ENCODE measurements at places on chromosomes 2 and 18.

GRCh38 chr18:36872329-36872728 lies 43.4 kb downstream of the KIAA1328 start:
- DNase-seq = no peak

DNA sequence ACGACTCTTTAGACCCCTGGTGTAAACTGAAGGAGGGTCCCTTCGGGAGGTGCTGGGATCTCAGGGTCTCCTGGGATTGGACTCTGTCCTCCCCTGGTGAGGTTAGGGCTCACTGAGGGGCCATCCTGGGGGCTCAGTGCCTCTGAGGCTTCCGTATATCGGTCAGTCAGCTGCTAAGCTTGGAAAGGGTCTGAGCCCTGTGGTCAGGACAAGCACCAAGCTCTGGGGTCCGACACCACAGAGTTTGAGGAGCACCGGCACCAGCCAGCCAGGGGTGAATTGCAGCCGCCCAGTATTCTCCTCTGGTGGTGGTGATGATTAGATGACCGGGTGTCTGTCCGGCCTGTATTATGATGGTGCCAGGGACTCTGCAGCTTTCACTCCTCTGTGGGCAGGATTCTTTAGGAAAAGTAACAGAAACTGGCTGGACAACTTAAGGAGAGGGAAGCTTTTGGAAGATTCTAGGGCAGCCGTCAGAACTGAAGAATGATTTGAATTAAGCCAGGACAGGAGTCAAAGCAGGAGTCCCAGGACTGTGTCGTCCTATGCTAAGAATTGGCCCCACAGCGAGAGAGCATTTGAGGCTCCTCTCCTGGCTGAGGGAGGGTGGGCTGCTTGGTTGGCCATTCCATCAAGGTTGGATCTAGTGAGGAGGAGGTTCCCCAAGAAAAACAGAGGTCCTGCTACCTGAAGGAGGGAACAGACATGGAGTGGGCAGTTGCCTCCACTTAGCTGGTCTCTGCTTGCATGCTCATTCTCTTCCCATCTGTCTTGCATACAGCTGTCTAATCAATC lies 158.6 kb upstream of the HS6ST1 start:
- DNase-seq = no peak

DNA sequence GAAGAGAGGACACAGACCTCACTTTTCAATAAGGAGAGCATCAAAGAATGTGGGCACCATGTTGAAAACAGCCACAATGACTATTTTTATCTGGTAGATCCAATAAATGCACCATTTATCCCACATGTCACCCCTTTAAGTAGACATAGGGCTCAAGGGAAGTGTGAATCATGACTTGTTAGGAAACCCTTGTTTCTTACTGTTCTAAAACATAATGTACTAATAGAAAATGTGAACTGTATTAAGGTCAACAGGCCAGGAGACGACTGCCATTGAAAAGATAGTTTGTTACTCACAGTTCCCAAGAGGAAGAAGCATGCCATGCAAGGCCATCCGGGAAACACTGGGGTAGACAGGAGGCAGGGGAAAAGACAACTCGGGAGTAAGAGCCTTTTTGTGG lies 137.7 kb downstream of the EN1 start:
- DNase-seq = no peak

DNA sequence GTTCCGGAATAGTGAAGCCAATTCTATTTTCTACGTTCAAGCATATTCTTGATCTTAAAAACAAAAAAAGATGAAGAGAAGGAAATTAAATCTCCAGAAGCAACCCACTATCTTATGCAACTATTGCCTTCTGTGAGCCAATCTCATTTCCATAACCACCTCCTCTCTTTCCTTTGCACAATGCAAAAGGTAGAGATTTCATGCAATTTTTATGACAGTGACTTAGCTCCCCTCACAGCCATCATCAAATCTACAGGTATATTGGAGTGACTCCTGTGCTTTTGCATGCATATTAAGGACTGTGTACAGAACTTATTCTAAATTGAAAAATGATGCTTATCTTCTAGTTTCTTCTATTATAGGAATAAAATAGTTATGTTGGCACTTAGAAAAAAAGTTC lies 191.8 kb downstream of the DCC start:
- DNase-seq = no peak

DNA sequence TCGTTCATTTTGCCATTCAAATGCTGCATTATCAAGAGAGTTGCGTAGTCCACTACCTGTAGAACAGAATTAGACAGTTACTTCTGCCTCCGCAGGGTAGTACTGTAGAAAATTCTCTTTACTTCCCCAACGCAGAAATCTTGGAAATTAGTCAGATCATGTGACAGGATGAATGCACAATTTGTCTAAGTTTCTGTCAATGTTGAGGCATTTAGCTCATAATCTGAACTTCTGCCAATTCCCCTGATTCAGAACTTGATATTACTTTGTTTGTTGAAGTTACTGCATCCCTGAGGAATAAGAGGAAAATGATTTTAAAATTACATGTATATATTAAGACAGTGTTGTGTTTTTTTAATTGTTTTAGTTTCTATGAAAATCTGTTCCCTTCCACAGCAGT lies 83.4 kb downstream of the TTC27 start:
- DNase-seq = peak; percentile 29

- no peak for DNase-seq
Measured at GRCh38 chr2:102238039-102238756, 51.4 kb downstream of the IL1RL2 start.

DNA sequence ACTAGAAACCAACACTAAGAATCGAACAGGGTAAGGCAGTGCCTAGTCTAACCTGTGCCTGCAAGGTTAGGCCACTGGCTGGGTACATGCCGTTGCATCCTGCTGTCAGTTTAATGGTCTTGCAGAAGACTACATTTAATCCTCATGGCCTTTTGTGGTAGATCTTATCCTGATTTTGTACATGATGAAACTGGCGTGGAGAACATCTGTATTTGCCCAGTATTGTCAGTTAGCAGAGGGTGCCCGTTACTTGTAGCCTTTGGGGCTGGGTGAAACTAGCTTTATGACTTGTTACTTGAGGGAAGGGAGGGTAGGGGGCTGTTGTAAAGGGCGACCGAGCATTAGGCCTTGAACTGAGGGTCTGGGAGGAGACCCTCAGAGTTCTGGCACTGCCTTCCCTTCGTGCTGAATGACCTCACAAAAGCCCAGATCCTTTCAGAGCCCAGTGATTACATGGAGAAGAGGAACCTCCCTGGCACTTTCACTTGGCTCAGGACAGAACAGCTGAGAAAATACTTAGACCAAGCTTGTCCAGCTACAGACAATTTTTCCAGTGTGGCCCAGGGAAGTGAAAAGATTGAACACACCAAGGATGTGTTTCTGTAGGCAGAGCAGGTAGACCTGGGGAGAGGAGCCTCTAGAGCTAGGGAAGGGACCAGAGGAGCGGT lies 19.5 kb downstream of the SLC20A1 start:
- DNase-seq = no peak

Measured in amniotic stem cell (primary cell).